ENCODE measurements at places on chromosomes 2 and 18.

DNA sequence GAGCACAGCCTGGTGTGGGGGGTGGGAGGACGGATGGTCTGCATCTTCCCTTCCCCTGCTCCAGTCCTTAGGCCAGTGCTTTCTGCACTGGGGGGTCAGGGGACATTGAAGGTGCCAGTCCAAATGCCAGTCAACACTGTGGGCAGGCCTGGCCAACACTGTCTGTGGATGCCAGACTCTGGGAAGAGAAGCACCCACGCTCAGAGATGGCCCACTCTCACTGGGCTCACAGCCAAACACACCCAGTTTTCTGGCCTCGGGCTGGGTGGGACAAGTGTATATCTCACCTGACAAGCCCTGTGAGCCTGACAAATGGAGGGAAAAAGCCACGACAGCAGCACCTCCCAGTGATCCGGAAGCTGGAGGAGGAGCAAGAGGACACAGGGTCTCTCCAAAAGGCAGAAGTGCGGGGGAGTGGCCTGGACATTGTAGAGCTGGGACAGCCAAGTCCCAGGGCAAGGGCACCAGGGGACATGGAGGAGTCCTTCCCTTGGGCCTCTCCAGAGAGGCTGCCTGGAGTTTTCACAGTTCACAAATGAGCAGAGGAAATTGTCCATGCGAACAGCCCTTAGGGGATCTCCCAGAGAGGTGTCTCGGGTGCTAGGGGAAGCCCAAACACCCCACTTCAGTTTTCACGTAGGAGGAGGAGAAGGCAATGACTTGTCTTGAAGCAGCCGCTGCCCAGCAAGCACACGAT, 79.3 kb downstream of the SDC1 start:
- DNase-seq: no peak

- no peak for DNase-seq
These were observed 66.7 kb upstream of the ZFP36L2 start for GRCh38 chr2:43292851-43293743.

DNA sequence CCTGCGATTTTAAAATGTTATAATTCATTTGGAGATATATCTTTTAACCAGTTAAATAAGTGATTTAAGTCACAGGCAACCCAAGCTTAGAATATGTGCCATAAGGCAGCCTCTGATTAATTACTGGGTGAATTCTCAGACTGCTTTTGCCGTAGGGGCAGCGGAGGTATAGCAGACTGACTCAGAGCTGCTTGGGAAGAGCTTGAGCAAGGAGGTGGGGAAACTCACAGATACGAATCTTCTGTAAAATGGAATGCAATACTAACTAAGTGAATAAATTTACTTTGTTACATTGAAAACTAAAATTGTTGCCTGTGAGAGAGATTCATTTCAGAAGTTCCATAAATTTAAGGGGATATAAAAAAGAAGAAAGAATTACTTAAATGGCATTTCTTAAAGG, 115.4 kb downstream of the KYNU start:
- no peak for DNase-seq

DNA sequence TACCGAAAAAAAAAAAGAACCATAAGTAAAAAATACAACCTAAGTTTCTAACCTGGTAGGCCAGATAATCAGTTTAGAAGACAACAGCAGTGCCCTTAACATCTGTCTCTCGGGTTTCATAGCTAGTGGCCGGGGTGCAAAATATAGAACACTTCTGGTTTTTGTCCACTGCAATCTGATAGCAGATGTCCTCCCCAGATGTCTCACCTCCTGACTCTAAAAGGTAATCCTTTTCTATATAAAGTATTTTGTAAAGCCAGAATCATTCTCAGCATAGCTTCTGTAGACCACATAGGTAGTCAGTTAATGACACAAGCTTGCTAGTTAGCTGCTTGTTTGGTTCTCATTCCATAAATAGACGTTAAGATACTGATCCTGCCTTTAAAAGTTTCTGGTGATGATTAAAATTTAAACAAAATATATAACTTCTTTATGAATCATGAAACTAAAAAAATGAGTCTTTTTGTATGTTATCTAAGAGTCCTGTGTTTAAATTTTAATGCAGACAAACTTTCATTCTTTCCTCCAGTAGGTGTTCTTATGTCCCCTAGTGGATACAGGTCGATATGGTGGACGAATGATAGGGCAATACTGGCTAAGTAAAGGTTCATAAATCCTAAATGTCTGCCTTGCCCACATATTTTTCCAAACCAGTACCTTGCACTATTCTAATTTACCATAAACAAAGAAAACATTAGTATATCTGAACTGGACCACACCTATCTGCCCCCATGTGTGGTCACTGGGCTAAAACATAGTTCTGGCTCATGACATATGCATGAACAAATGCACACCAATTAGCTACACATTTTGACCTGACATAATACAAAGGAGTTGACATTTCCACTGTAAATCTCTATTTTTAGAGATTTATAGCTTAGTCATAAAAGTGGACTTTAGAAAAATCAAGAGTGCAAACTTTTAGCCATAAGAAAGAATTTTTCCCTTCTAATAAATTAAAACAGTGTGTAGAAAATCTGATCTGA, 171.0 kb downstream of the SRBD1 start:
- no peak for DNase-seq

- no peak for DNase-seq
These were observed 42.9 kb downstream of the ZNF385B start for GRCh38 chr2:179818546-179818945.

DNA sequence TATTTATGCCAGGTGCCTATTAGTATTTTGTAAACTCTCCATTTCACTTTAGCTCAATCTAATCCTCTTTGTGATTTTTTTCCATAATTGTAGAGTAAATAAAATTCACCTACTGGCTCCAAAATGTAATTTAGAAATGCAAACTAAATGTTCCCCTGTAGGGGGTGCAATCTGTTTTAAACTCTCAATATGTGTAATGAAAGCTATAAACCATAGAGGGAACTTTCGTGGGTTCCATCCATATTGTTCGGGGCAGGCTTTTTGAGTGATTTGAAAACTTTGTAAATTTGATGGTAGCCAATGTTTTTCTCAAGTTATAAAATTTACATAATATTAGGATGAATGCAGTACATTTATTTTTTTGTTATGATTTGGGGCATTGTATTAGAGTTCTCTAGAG, 49.4 kb downstream of the TSPYL6 start:
- no peak for DNase-seq

DNA sequence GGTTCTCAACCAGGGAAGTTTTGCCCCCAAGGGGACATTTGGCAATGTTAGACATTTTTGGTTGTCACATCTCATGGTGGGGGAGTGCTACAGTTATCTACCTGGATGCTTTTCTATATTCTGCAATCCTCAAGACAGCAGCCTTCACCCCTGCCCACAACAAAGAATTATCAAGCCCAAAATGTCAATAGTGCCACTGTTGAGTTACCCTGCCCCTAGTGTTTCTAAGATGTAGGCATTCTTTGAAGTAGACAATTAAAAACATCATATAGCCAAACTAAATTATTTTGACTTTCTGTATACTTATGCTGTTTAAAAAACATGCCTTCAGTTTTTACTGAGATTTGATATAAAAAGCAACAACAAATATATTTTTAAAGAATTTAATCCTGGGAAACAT, 48.0 kb downstream of the ABI2 start:
- no peak for DNase-seq

DNA sequence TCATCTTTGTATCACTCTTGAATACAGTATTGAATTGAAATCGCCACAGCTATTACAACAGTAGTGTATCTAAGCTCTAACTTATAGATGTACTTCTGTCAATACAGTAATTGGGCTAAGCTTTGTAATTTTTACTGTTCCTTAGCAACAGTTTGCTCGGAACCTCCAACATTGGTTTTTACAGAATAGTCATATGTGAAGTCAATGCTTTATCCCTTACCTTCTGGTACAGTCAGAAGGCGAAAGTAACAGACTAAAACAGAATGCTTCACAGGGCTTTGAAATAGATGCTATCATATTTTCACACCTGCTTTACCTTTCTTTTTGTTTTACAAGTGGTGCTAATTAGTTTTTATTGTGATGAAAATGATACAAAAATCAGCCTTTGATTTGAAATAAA, 46.9 kb upstream of the CYP20A1 start:
- no peak for DNase-seq

DNA sequence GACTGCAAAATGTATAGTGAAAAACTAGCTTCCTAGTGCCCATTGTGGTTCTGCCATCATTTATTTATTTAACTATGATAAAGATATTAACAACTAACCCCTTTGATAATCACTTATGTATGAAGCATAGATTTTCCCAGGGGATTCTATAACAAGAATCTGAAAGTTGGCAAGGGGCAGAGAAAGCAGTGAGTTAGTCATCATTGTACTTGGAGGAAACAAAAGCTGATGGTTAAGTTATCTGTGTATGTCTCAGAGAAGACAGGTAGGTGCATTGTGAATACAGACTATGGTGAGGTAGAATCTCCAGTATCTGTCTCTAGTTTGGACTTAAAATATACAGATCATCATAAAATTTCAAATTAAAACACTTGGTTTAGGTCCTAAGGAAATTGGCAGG, 2159.1 kb upstream of the CELF4 start:
- DNase-seq: no peak

- DNase-seq: no peak
These were observed 258.8 kb downstream of the DLGAP1 start for GRCh38 chr18:4196351-4196750.

- DNase-seq: no peak
These were observed 96.7 kb downstream of the GAREM1 start for GRCh38 chr18:32373995-32374394.

DNA sequence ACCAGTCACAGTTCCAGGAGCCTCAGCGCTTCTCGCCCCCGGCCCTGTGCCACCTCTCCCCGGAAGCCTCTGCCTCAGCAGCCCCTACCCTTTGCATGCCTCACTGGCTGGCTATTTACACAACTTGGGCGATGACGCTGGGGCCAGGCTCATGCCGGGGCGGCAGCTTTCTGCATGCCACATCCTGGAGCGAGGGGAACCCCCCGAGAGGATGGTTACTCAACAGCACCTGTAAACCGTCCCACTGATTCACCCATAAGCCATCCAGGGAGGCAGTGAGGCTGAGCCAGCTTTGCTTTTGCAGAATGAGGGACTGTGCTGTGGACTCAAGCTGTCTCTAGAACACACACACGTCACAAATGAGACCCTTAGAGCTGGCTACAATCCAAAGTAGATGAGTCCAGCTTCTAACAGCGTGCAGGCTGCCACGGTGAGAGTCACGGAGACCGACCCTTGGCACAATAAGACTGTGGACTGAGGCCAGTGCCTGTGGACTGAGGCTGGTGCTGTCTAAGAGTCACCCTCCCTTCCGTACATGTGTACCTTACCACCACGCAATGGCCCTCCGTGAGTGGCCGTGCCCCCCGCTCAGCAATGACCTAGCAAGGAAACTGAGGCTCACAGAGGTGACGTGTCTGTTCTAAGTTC, 45.6 kb upstream of the ODC1 start:
- DNase-seq: peak; percentile 67

DNA sequence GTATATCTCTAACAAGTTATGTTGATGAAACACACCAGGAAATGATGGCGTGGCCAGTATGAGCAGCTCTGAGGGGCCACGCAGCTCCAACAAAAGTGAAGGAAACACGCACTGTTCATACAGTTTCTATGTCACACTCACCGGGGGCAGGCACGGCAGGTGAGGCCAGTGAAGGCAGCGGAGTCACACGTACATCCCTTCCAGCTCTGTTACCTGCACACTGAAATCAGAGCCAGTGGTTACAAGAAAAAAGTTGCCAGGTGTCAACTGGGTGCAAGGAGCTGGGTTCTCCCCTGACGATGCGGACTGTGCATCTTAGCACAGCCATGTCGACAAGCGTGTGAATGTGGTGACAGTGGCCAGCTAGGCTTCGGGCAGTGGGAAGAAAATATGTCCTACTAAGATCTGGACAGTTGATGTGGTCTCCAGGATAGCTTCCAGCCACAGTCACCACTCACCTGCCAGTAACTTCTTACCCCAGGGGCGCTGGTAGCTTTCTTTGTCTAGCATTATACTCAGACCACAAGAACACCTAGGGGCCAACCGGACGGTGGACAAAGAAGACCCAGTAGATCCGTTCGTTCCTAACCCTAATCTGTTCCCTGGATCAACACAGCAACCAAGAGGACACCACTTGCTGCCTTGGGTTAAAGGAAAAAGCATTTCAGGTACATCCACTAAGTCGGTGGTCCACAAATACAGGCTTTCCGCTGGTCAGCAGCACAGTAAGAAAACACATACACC, 10.1 kb downstream of the HJURP start:
- no peak for DNase-seq

DNA sequence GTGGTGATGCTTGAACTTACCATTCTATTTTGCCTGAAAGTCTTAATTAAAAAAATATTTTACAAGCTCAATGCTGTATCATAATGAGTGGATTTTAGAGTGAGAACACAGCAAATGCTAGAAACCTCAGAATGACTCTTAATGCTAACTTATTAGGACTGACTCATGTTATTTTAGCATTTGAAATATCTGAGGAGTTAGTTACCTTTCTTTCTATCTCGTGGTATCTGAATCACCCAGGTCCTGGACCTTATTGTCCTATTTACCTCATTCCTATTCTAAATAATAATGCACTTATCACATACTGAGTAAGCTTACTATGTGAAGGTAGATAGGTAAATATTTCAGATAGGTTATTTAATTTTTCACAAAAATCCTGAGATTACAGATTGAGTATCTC, 70.7 kb downstream of the SOS1 start:
- DNase-seq: no peak

- DNase-seq: no peak
These were observed 1.7 kb downstream of the ATF2 start for GRCh38 chr2:175166216-175166824.

DNA sequence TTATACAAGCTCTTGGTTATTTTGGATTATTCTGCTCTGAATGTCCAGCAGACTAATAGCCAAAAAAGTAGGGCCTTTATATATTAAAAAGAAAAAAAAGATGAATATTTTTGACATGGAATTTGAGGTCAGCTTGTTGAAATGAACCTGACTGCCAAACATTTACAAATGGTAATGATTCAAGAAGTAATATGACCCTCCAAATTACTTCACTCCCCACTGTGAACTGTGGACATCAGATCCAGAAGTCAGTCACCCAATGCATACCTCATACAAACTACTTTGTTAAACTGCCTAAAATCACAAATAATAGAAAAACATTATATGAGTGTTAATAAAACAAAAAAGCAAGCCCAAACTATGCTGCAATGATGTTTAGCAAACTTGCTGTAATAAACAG, 10.0 kb downstream of the EPG5 start:
- DNase-seq: no peak

GRCh38 chr2:139769633-139770032, 989.4 kb upstream of the NXPH2 start:
- no peak for DNase-seq
